EH (cell line): ENCODE measurements at places on chromosomes 5 and 9.

DNA sequence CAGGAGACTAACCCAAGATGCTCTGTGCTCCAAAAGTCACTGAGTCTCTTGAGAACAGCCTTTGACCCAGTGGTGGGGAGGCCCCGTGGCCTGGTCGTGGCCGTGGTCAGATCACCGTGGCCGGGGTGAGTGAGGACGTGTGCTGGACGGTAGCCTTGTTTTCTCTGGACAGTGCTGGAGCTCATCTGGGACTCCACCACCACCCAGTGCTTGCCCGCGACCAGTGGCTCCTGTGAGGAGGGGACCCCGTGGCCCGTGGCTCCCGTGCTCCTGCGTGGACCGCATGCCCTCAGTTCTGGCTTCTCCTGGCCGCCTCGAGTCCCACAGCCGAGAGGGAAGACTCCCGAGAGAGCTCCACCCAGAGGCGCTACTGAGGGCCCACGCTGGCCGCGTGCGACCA is 15.9 kb upstream of the NOTCH1 start:
- no peak for DNase-seq

GRCh38 chr5:181126841-181127240 is 4.1 kb downstream of the OR2V1 start:
- no peak for DNase-seq

DNA sequence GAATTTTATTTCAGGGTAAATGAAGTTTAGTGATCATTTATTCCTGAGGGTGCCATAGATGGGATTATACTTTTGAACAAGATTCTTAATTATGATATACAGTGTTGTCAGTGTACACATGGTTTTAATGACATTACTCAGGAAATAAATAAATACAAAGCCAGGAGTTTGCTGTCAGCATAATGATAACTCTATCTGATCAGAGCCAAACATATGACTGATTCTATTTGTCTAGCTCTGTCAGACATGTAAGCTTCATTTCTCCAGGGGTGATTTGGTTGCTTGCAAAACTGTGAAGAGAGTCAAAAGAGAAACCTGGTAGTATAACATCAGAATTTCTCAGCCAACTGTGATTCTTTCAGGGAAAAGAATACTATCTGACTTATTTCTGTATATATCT is 1425.8 kb upstream of the C9orf72 start:
- no peak for DNase-seq

DNA sequence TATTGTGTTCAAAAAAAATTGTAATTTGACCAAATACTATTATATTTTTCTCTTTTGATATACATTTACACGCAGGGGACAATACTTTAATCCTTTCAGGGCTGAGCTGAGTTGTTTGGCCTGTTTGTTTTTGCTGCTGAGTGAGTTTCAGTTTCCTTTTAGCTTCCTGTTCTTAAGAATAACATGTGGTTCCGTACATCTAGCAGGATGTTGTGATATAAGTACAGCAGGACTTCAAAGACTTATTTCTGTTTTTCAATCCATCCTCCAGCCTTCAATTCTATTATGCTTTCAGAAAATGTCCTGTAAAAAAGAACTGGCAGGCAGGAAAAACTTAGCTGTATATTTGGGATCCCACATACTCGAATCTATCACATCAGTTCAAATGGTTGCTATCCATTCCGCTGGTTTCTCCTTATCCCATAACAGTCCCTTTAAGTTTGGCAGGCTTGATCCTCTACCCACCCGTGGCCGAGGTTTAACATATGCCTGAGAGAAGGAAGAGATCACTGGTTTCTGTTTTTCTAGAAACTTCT is 1037.3 kb upstream of the ACO1 start:
- DNase-seq = no peak
